Cerebellar cortex (tissue), 1 donor: ENCODE measurements at places on chromosomes 3 and 15.

- DNase-seq = no peak
Measured at GRCh38 chr15:101407439-101407838, 82.1 kb downstream of the PCSK6 start.

DNA sequence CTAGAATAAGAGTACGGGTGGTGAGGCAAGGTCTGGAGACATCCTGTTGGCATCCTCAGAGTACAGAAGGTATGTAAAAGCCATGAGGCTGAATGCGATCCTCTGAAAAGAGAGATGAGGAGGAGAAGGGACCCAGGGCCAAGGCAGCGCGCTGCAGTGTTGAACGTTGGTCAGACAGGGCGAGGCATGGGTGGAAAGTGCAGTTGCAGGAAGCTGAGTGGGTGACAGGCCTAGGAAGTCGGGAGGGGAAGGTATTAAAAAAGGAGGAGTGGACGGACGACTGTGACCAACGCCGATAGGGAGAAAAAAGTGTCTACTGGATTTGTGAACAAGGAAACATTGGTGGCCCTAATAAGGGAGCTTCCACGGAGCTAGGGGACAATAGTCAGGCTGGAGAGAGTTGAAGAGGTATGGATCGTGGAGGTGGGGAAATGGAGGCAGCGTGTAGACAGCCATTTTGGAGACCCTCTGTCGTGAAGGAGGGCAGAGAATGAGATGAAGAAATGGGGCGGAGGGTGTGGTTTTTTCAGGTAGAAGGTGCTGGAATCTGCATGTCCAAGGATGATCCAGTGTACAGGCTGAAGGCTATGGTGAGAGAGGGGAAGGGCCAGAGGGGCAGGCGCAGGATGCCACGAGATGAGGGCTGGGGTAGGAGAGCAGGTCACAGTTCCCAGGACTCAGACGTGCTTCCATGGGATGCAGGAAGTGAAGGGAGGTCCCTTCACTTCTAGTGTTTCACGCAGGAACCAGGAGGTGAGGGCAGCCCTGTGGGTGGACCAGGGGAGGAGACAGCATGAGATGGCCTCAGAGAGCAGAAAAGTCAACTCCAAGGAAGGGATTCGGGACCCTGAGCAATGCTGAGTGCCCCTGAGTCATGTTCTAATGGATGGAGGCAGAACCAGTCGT, 115.9 kb downstream of the ASB7 start:
- DNase-seq = no peak

DNA sequence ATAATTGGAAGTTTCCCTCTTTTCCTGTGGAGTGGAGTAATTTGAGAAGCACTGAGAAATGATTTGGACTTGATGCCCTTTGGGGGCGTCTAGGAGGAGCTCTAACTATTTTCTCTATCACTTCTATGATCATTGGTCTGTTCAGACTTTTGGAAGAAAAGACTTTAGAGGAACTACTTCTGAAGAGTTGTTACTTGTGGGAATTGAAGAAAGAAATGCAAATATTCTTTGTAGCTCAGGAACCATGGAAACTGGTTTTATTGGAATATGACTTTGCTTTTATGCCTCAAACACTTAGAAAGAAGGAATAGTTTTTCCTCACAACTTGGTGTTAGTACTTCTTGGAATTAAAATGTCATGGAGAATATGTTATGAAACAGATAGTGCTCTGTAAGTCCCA, 122.0 kb upstream of the ALDH1A3 start:
- DNase-seq = no peak

DNA sequence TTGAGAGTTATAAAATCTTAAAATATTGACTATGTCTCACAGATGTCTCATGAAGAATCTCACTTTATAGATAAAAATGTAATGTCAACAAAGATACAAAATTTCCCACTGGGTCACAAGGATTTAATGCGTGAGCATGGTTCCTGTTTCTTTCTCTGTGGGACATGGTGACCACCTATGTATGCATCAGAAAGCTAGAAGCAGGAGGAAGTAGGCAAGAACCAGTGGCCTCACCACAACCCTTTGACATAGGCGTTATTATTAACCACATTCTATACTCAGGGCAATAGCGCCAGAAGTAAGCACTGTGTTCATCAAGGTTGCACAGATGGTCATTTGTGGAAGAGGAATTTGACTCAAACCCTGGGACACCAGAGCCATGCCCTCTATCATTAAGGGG, 11.7 kb upstream of the ADAMTS17 start:
- DNase-seq = no peak

- no peak for DNase-seq
Measured at GRCh38 chr3:150376001-150376848, 31.9 kb upstream of the TSC22D2 start.

GRCh38 chr3:72150634-72151412, 365.9 kb upstream of the PROK2 start:
- DNase-seq = no peak

DNA sequence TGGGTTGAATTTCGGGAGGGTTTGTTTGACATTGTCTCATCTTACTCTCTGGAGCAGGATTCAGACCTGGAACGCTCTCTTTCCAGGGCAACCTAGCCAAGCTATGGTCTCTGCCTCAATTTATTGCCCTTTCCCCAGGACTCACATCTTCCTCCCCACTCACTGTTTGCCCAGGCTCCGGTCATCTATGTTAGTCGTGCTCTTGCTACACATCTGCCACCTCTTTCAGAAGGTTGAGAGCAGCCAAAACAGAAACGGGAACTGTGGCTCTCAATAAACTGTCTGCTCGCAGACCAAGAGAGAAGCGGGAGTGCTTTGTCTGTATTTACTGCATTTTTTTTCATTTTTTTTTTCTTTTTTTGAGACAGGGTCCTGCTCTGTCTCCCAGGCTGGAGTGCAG, 81.6 kb downstream of the ST6GAL1 start:
- DNase-seq = no peak

DNA sequence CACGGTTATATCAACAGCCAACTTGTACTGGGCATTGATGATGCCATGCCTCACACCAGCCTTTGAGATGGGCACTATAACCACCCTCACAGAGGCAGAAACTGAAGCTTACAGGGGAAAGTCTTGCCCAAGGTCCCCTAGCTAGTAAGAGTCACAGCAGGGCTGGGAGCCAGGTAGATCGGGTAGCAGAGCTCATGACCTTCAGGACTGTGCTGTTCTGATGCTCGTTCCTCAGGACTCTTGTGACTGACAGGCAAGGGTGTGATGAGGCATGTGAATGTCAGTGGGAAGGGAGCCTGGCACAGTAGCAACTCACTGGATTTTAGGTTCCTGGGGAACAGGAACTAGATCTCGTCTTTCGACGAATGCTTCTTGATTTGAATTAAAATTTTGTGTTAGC, 65.7 kb downstream of the RLBP1 start:
- no peak for DNase-seq

- DNase-seq = no peak
Measured at GRCh38 chr15:69838994-69839393, 258.7 kb downstream of the TLE3 start.

DNA sequence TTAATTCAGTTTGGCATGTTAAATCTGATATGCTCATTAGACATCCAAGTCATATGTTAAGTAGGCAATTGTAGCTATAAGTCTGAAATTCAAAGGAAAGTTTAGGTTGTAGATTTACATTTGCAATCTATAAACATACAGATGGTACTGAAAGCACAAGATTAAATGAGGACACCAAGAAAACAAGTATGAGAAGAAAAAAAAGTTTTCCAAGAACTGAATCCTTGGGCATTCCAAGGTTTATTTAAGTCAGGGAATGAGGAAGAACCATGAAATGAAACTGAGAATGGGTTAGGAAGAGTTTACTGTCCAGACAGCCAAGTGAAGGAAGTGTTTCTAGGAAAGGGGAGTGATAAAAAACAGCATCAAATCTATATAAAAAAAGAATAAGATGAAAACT, 756.1 kb upstream of the DPPA4 start:
- no peak for DNase-seq

DNA sequence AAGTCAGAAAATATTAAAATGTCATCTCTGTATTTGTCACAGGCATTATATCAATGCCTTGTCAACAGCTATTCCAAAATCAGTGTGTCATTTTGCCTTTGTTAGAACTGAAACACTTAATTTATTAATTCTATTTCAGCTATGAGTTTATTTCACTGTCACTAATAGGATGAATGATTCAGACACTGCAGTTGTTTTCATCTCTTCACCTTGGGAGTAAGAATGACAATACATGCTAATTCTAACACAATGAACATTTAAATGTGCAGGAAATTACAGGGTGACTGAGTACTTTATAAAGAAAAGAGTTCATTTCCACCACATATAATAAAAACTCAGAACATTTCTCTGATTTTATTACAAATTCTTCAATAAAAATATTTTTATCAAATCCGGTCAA, 109.7 kb downstream of the P2RY1 start:
- DNase-seq = no peak

- no peak for DNase-seq
Measured at GRCh38 chr3:49456466-49456865, 13.6 kb upstream of the DAG1 start.

GRCh38 chr3:124907957-124908356, 20.8 kb upstream of the ITGB5 start:
- no peak for DNase-seq
